Stimulated activated CD4-positive, alpha-beta T cell treated with anti-CD3 and anti-CD28 coated beads, Interleukin-15, amount 100 ng/mL, for 1 hour (primary cell): ENCODE measurements at places on chromosomes 1 and 21.

DNA sequence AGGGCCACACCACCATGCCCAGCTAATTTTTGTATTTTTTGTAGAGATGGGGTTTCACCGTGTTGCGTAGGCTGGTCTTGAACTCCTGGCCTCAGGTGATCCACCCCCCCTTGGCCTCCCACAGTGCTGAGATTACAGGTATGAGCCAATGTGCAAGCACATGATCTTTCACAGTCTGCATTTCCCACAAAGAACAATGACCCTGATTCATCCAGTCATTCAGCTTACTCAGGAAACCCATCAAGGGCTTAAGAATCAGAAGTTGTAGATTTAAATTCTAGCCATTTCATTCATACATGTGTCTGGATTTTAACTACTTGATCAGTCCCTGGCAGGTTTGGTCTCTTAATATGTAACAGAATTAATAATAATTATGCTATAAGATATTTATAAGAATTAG lies 2065.7 kb downstream of the MRPL39 start:
- DNase-seq, result no peak

- DNase-seq, result no peak
Measured at GRCh38 chr1:39882152-39882551, 1.2 kb downstream of the TRIT1 start.

DNA sequence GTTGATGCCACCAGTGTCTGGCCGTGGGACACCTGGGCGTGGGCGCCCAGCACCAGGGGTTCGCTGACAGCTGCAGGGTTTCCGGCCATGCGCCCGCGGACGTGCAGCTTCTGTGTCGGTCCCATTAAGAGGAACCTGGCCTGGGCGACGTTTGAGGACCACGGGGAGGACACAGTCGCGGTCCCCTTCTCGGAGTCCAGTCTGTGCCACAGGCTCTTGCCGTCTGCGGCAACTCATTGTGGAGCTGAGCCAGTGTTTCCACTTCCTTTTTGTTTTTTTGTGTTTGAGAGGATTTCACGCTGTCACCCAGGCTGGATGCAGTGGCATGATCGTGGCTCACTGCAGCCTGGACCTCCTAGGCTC lies 1.6 kb upstream of the C1orf159 start:
- no peak for DNase-seq

- no peak for DNase-seq
Measured at GRCh38 chr1:106523497-106523896, 533.0 kb upstream of the PRMT6 start.

- no peak for DNase-seq
Measured at GRCh38 chr1:63407002-63407401, 39.6 kb downstream of the ALG6 start.

DNA sequence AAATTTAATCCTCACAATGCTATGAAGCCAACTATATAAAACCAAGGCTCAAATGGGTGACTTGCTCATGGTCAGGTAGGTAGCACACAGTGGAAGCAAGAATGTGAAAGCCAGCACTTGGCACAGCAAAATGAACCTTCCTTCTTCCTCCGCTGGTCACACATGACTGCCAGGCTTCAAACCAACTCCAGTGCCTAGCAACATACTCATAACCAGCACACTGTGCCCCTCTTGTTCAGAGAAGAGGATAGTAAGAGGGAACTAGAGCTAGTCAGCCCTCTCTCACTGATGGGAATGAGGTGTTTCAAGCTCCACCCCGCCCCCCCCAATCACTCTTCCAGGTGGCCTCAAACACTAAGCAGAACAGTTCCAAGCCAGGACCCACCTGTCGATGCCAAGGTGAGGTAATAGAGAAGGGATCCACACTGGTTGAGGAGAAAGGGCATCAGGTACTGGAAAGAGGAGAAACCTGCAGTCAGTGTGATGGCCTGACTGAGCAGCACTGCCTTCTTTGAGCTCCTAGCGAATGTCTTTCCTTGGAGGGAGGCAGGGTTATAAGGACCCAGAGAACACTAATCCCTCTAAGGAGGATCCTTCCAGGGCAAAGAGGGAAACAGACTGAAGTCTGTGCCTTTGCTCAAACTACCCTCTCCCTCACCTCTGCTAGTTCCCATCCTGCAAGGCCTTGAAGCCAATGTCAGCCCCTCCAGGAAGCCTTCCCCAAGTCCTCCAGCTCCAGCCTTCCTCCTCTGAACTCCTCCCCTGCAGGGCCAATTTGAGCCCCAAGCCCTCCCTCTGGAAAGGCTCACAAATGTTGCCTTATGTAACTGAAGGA lies 1.2 kb downstream of the TMEM234 start:
- DNase-seq, result no peak

GRCh38 chr1:234727018-234727940 lies 117.3 kb upstream of the IRF2BP2 start:
- DNase-seq, result no peak

DNA sequence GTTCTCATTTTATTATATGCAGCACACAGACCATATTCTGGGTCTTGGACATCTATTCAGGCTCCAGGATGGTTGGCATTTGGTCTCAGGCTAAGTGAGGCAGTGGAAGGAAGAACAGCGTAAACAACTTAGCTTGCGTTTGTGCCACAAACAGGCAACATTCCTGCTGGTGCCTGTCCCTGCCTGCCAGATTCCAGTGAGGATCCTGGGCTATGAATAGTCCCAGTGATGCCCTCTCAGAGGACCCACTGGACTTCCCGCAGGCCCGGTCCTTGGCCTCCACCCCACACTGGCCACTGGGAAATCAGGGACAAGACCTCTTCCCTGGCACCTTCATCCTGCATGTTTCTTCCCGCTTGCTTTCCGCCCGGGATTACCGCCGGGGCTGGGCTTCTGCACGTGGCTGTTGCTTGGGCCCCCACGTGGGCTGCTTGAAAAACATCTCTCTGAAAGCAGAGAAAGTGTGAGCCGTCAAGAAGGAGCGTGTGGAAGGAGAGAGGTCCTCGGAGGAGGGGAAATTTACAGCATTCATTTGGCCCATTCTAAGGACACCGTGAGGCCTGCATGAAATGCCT lies 145.1 kb upstream of the WNT4 start:
- DNase-seq, result no peak

DNA sequence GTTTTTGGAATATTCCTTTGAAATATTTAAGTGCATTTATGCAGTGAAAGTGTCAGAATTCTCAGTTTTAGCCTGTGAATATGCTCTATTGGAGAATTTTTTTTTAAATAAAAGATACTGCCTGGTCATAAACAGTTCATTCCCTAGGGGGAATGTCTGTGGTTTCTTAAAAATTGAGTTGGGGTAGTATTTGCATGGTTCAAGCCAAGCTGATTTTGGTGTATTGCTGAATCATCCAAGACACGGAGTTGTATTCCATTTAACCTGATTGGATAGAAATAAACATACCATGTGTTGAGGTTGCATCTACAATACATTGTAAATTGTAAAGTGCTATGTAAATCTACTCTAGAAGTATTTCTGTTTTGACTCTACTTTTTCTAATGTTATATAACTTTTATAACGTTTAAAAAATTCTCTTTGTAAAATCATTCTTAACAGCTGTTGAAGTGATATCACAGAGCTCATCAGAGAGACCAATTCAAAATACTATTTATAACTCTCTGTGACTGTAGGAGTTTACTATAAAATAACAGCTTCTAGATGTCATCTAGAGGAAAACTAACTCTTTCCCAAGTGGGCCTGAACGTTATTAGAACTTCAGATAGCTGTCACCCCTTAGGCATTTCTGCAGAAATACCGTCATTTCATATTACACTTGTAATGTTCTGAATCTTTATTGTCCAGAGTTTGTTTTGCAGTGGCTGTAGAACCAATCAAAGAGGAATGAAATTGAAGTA lies 199.1 kb downstream of the USP25 start:
- no peak for DNase-seq

DNA sequence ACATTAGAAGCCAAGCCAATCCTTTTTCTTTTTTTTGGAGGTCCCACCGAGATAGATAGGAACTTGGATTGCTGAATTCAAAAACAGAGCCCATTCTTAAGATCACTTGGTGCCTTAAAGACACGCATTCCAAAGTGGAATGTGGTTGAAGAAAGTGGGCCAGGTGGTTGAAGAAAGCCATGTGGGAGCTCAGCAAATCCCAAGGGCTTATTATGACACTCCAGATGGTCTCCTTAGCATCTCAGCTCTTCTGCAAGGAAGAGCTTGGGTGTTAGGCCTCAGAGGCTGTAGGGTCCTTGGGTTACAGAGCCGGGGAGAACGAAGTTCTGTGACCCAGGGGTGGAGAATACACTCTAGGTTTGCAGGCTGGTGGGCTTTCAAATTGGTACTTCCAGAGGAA lies 13.5 kb downstream of the TOR3A start:
- no peak for DNase-seq
